Neural progenitor cell (in vitro differentiated cells): ENCODE measurements at places on chromosomes 1 and 21.
A peak's percentile ranks its signal among the peaks of the same experiment; 100 is the strongest.

DNA sequence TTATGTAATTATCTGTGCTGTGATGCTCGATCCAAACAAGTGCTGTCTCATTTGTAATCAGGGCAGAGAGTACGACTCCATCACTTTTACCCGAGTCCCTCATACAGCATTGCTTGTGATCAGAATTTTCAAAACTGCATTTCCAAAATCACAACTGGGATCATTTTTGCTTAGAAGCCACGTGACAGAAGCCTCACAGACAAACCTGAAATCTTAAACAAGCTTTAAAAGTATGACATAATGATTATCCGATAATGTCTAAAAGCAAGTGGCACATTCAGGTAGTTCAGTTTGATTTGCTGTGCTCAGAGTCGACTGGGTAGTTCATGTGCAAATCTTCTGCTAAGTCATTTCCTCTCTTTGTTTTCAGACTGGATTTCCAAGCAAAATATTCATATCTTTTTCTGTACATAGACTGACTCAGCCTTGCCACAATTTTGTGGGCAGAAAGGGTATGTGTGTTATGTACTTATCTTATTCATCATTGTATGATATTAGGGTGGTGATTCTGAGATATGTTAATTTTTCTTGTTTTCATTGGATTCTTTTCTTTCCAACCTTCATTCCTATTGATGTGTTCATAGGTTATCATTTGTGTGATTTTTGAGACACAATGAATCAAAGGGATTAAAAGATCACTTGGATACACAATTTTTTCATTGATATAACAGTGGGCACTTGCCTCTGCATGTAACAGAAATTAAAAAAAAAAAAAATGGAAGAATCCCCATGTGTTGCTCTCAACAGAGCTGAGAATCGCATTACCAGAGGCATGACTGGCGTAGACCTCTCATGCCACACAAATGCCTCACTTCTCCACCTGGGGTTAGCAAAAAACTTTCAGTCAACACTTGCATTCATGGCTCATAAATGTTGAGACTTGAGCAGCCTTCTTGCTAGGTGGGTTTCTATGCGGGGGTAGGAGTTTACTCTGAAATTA is 355.7 kb downstream of the LTN1 start:
- DNase-seq, result no peak

DNA sequence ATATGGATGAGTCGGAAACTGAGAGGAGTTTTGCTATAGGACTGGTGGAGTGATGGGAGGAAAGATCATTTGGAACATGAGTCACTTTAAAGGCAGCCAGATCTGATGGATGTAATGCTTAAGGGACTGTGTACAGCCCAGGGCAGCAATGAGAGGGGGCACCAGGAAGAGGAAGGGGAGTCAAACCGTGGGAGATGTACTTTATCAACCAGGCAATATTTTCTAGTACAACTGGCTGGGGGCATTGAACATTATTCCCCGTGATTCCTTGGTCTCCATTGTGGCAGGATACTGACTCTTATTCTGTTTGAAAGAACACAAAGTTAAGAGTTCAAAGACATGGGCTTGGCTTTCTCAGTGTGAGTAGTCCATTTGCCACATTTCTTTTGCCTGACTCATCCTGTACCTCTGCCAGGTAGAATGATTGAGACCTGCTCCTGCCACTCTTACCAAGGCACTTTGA is 268.2 kb upstream of the NR5A2 start:
- DNase-seq, result no peak

DNA sequence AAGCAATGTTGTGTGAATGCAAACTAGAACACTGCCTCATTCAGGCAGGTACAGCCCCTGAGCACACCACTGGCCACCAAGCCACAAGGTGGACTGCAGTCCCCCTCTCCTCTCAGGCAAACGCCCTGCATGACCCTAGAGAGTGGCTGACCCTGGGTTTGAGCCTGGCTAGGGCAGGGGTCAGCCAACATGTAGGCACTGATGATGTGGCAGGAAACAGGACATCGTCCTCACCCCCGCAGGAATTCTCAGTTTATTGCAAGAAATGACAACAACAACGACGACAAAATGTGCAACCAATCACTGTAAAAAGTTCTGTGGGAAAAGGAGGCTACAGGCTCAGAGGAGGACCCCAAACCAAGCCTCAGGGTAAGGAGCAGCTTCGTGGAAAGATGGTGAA is 81.3 kb downstream of the OMA1 start:
- no peak for DNase-seq

GRCh38 chr1:30820299-30820698 is 62.7 kb upstream of the LAPTM5 start:
- DNase-seq, result no peak

DNA sequence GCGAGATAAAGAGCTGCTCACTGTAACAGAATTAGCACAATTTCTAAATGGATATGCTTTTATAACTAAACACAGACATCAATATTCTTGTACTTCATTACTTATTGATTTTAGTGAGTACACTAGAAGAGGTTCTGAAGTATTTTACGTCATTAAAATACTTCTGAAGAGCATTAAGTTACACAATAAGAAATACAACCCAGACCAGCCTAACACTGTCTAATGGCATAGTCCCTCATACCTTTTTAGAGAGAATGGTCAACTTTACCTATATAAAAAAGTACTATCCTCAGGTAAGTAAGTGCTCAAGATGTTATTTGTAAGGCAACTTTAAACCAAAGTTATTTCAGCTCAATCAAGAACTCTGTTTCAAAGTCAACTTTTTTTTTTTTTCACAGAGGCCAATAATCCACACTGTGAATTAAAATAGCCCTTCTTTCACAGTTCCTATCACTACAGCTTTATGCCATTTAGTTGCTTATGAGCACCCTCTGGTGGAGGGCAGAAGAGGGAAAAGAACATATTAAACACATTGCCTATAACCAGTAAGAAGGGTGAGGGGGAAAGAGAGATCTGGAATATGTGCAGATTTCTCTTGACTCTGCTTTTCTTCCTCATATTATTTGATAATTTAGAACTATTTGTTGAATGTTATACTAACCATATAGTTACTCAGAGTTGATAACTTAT is 182.1 kb upstream of the DMRTA2 start:
- DNase-seq, result peak; percentile 61

DNA sequence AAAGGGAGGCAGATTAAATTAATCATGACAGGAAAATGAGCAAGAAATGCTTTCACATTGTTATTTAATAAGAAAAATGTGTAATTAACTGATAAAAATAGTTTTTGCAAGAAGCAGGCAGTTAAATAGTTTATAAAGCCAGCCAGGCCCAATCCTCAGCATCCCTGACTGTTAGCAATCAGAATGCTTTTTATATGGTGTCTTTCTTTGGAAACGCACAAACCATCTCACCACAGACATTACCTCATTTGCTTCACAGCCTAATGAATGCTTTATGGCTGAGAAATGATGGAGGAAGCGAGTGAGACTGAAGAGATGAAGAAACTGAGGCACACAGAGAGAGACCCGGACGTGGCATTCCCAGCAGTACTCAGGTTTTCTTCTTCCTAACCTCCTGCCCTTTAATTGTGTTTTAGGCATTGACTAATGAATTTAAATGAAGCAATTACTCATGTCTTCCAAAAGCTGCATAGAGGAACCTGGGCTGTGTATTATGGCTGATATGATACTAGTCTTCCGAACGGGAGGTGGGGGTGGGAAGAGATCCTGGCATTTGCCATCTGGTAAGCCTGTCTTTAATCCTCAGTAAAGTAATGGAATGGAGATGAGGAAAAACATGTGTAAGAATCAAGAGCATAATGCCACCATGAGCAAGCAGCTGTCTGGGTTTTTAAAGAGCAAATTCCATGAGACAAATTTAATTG is 116.1 kb upstream of the LMO4 start:
- DNase-seq, result no peak

DNA sequence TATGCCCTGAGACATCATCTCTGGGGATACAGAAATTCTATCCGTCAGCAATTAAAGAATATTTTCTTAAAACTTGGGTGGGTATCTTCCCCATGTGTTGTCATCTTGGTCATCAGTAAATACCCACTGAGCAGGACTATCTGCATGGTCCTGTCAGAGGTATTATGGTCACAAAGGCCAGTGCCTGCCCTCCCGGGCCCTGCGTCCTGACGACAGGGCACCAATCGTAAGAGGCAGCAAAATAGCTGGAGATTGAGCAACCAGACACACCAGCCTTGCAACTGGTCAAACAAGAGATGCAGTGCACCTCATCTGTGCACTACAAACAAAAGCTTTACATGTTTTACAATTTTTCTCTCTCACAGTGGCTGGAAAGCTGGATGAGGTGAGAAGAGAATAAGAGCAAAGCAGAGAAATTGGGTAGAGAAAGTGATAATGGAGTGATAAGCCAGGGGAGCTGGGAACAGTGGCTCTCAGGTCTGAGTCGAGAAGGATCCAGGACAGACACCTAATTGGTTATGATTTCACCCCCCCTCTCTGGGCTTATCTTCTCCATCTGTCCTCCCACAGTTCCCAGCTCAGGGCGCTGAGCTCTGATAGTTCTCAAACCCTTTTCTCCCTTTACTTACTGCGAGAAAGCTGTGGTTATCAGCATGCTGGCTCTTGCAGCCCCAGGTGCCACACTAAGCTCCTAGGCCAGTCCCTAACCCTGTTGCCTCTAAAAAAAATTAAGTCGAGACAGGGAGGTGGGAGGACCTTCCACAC is 8.8 kb upstream of the SRP9 start:
- DNase-seq, result no peak

DNA sequence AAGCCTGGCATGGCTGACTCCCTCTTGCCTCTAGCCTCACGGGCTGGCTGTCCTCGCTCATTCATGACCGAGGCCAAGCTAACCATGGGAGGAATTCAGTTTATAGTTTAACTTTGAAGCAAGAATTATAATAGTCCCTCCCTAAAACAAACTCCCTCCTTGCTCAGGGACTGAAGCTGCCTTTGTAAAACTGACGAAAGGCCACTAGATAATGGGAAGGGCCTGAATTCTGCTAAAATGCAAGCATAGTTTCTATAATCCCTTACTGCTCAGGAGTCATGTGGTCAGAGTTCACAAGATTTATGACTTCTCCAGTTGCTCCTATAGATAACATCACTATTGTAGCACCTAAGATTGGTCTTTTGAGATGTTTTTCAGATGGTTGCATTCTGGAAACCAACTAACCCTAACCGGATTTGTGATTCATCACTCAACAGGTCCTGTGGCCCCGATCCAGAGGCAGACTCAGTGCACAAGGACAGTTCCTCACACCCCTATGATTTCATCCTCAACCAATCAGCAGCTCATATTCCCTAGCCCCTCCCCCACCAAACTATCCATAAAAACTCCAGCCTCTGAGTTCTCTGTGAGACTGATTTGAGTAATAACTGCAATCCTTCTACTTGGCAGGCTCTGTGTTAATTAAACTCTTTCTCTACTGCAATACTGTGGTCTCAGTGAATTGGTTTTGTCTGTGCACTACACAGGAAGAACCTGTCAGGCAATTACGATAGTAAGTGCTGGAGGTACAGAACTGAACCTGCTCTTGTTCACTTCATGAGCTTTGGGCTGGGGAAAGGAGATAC is 26.4 kb downstream of the HHIPL2 start:
- no peak for DNase-seq

DNA sequence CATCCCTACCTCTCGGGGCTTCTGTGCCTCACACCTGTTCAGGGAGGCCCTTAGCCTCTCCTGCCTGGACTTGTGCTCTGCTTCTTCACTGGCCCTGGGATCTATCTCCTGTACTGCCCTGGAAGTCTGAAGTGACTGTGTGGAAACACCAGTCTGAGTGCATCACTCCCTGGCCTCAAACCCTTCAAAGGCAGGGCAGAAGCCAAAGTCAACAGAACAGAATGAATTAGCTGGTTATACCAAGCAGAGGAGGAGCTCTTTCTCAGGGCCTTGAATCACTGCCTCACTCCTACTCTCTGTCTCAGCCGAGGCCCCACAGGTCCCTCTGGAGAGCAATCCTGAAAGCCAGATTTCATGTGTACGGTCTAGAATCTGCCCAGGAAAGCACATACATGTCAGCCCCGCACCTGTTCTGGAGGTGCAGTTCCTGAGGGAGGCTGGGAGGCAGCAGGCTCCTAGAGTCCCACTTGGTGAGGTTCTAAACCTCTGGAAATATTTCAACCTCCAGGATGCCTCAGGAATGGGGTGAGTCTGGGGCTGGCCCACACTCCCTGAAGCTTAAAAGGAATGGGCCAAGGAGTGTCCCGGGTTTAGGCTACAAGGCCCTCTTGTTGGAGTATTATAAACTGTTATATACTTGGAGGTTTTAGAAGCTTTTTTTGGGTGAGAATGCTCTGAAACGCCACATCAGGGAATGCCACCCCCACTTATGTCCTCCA is 98.3 kb downstream of the ABCA4 start:
- DNase-seq, result no peak

DNA sequence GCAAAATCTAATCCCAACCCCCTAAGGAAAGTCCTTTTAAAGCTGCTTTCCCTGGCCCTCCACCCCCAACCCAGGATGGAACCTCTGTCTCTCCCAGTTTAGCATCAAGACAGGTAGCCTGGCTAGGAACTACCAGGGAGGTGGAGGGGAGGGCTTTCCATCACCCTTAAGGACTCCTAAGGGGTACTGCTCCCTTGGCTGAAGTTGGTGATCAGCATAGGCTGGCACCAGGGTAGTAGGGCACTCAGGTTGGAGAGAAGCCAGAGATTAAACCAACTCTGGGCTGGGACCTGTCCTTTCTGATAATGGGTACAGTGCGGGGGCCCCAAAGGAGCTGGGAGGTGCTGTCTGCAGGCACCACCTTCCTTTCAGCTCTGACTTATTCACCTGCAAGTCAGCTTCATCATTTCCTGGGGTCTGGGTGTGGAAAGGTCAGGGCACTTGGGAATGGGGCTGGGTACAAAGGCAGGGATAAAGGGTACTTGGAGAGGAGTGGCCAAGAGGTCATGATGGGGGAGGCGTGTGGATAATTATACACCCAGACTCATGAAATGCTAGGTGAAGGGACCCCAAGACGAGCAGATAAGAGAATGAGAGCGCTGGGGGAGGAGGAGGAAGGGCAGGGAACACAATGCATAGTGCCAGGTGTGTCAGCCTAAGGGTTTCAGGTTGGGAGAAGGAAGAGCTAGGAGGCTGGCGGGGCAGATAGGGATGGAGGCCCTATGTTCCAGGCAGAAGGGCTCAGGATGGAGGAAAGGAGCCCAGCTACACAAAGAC is 1.2 kb downstream of the ARHGEF2 start:
- DNase-seq, result no peak

DNA sequence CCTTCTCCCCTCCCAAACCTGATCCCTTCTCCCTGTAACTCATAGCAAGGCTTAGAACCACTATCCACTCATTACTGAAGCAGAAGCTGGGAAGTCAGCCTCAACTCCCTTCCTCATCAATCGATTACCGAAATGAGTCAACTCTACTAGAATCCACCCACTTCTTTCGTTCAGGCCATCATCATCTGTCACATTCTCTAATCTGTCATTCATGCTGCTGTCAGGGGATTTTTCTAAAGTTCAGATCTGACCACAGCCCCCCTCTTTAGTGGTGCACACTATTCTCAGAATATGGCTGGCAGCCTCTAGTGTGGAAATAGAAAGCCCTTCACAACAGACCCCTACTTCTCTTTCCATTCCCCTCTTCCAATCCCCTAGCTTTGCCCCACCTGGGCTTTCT is 5.1 kb downstream of the NT5C1A start:
- DNase-seq, result no peak
